ENCODE measurements at places on chromosomes 2 and 18.

- no peak for DNase-seq
Observed at GRCh38 chr18:43952398-43952797, 675.1 kb upstream of the SYT4 start.

DNA sequence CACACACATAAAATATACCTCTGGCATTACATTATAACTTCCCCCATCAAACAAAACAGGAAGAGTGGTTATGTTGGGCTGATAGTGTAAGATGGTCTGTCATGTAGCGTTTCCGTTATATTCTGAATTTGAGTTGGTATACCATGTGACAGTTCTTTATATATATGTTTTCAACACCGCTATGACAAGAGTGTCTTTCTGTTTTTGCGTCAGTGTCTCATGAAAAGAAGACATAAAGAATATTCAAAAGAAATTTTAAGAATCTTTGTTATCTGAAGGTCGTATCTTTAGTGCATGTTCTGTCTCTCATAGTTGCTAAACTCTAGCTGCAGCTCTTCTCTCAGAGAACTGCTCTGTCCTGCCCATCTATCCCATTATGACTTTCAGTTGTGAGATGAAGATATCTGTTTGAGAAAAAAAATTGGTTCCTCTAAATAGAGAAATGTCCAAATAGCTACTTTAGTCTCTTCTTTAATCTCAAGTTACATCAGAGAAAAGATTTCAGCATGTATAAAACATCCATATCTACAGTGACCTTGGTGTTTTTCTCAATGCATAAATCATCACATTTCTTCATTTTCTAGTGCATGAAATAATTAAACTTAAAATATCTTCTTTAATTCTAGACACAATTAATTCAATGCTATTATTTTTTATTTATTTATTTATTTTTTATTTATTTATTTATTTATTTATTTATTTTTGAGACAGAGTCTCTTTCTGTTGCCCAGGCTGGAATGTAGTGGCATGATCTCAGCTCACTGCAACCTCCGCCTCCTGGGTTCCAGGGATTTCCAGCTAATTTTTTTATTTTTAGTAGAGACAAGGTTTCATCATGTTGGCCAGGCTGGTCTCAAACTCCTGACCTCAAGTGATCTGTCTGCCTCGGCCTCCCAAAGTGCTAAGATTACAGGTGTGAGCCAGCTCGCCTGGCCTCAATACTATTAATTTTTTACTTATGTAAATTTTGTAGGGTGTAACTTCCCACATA is 24.3 kb upstream of the PSME4 start:
- peak; percentile 70 for DNase-seq

DNA sequence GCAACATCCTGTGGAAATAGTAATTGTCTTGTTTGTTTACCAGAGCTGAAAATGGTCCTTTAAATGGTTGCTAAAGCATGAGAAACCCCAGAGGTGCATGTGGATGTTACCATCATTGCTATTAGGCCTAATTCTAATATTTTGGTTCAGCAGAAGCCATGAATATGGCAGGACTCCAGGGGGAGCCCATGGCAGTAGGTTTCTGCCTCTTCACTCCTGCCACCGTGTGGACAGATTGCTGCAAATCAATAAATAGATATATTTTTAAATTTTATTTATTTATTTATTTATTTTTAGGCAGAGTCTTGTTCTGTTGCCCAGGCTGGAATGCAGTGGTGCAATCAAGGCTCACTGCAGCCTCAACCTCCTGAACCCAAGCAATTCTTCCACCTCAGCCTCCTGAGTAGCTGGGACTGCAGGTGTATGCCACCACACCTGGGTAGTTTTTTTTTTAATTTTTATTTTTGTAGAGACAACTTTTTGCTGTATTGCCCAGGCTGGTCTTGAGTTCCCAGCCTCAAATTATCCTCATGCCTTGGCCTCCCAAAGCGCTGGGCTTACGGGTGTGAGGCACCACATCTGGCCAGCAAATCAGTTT is 54.9 kb upstream of the CAPN13 start:
- peak; percentile 49 for DNase-seq

- no peak for DNase-seq
Observed at GRCh38 chr2:160064916-160065315, 2.5 kb upstream of the PLA2R1 start.

DNA sequence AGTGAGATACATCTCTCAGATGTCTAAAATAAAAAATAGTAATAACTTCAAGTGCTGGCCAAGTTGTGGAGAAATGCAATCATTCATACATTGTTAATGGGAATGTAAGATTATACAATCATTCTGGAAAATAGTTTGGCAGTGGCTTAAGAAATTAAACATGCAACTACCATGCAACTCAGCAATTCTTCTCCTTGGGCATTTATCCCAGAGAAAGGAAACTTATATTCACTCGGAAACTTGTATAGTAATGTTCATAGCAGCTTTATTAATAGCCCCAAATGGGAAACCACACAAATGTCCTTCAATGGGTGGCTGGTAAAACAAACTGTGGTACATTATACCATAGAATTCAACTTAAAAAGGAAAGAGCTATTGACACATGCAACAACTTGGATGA is 274.0 kb upstream of the SPRED2 start:
- no peak for DNase-seq

- DNase-seq: no peak
Observed at GRCh38 chr2:134639265-134639664, 79.5 kb downstream of the TMEM163 start.

DNA sequence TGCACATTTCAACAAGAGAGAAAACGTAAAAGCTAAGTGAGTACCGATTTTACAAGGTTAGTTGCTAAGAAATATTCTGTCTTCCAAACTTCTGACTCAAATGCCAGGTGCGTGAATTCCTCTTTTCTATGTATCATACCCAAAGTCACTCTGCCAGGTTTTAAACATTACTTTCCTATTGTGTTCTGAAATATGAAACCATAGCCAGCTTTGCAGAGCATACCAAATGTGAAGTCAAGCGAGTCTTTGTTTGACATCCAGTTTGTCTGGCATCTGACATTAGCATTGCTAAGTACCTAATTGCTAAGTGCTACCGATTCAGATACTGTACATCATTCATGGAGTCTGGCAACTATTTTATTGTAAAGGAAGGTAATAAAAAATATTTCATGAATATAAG is 321.9 kb upstream of the GALNT5 start:
- no peak for DNase-seq

- DNase-seq: no peak
Observed at GRCh38 chr2:8153258-8153718, 528.6 kb upstream of the ID2 start.

DNA sequence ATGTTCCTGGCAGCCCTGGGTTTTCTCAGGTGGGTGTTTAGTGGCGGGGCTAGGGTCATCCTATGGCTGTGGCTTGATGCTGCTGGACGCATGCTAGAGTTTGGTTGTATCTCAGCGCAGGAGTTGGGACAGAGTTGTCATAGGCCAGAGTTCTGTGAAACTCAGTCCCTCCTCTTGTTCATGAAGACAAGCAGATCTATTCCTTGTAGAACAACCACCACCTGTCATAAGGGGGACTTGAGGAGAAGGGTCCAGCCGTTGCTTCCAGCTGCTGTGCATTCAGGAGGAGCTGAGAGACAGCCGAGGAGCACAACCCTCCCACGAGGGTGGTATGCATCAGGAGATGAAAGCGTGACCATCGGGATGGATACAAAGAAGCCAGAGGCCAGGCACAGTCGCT is 26.4 kb downstream of the DCDC2C start:
- DNase-seq: no peak

DNA sequence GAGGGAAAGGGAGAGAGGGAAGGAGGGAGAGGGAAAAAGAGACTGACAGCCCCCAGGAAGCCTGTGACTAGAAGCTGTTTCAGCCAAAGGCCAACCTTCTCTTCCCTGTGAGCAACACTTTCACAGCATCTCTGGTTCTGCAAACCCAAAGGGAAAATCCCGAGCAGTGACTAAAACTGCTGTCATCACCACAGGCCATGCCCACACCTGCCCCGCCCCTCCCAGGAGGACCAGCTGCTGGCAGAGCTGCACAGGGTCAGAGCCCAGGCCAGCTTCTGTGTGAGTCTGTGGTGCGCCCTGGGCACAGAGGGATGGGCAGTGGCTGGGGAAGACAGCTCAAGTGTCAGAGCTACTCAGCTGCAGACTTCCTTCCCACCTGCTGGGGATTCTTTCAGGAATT is 64.9 kb upstream of the OTOS start:
- no peak for DNase-seq

DNA sequence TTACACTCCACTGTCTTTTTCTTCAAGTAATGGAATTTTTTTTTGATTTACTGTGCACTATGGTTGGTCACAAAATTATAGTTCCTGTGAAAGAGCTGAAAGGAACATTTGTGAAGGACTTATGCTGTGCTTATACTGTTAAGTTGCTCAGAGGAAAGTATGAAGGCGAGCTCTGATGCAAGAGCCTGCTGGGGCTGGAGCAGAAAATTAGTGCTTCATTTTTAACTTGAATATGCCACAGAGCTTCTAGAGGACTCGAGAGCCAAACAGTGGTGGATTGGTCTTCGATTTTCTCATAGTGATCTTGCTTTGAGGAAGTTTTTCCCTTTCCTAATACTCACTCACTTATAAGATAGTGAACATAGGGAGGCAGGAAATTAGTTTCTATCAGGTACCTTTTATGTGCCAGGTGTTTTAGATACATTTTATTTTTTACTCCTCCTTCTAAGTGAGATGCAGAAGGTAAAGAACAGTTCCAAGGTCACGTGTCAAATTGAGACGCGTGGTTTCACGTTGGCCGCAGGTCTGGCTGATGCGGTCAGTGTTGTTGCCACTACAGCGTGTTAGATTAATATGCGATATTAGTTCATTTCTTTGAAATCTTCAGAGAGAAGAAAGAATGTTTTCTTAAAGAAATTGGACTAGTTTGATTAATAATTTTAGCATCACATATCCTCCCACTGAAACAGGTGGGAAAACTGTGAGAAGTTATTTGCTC is 20.2 kb downstream of the GATA6 start:
- no peak for DNase-seq

DNA sequence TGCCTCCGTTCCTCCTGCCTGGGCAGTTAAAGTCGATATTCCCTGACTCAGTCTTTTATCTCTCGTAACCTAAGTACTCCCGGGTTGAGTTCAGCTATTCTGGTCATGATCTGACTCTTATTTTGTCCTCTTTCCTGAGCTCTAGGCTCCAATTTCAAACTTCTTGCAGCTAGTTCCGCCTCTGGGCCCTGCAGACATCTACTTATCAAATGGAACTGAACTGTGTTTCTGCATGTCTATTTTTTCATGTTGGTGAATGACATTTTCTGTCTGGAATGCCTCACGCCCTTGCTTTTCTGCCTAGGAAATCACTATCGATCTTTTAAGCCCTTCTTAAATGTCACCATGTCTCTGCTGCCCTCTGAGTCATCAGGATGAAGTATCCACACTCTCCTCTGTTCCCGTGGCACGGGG is 101.5 kb downstream of the VAPA start:
- DNase-seq: no peak

GRCh38 chr2:201664334-201664733 is 21.0 kb upstream of the TMEM237 start:
- no peak for DNase-seq

Measured in CD4-positive, alpha-beta T cell treated with Interleukin-2 at 100 ng/mL for 4 hours (primary cell).